NCI-H1436 (cell line): ENCODE measurements at places on chromosomes 4 and X.

GRCh38 chrX:13638021-13638420, 14.9 kb upstream of the TCEANC start:
- no peak for DNase-seq

DNA sequence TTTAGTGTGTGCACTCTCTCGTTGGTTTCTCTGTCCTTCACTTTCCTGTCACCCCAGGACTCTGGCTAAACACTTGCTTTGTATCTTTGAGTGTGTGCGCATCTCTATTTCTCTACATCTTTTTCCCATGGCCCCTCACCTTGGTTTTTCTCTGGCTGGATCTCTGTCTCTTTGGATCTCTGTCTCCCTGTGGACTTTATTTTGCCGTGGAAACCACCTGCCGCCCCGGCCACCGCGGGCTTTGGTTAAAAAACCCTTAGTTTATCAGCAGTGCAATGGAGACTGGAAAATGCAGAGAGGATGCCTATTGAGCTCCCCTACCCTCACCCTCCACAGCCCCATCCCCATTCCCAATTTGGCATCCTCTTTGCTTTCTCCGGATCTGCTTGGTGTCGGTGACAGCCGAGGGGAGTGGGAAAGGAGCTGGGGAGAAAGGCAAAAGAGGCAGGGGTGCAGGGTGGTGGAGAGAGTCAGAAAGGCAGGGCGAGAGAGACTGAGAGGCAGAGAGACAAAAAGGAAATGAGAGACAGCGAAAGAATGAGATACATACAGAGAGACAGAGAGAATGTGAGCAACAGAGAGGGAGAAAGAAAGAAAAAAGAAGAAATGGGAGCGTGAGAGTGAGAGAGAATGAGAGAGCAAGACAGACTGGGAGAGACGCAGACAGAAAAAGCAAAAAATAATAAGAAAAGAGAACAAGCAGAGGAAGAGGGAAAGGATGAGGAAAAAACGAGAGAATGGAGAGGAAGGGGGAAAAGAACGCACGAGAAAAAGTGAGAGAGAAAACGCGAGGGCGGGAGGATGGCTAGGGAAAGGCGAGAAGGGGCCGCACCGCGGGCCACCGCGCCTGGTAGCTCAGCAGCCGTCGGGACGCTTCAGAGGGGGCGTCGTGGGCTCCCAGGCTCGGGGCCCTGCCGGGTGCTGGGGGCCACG, 688 bp downstream of the GPR101 start:
- no peak for DNase-seq

DNA sequence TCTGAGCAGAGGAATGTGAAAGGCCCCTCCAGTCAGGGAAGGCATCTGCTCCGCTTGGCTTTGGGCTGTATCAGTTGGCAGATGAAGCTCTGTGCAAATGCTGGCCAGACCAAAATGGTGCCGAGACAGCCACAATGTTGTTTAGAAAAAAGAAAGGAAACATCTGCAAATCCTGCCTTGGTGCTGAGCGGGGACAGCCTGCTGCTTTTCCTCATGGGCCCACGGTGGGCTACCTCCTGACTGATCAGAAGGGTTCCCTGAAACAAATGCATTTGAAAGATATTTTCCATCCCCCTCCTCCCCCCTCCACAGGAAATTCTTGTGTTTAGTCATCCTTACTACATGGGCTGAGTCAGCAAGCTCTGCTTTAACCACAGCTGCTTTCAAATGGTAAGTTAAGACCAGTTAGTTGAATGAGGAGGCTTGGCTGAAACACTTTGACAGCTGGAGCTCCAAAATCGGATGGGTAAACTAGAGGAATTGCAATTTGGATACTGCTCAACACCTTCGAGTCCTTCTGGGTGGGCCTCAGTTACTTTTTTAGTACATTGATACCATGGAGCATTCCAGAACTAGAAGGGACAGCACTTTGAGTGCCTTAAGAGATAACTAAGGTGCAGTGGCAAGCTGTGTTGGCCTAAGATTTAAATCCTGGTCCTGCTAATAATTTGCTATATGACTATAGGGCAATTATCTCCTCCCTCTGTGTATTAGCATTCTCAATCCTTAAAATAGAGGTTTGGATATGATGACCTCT, 36.0 kb downstream of the PLAC1 start:
- DNase-seq, result no peak

DNA sequence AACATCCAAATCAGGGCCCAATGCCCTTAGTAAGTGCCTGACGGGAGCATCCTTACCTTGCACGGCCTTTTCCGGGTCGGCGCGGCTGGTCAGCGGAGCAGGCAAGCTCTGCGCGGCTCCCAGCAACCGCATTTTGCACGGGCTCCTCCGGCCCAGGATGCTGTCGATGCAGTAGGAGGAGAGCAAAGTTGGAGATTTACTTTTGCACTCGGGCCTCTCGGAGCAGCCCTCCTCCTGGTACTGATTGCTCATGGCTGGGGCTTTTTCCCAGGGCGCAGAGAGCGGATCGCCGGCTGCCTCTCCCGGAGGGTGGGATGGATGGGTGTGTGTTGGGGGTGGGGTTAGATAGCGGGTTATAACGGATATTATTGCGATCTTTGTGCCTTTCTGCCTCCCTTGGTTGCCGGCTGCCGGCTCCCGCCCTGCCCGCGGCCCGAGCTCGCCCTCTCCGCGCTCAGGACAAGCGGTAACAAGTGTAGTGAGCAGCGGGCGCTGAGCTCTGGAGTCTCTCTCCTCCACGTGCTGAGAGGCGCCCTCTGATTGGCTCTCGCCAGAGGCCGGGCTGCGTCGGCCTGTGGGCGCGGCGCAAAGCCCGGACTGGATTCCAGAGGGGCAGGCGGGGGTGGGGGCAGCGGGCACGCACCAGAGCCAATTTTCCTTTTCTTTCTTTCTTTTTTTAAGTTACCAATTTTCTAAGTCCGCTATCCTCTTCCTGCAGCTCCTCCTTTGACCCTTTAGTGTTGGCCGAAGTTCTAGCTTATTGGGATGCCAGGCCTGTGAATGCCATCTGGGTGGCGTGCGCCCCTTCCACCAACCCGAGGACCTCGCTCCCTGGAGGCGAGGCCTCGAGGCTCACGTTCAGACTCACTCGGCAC, at the start of gene ARX:
Gene ARX, minus strand, starts transcription at position 480 of the 875 bp plus-strand sequence. Its CDS starts 228 bp downstream, at position 252.
- no peak for DNase-seq
